Activated CD4-positive, CD25-positive, alpha-beta regulatory T cell (primary cell): ENCODE measurements at places on chromosomes 1 and 21.

- DNase-seq, result no peak
Observed at GRCh38 chr1:231226156-231226555, 14.9 kb upstream of the GNPAT start.

DNA sequence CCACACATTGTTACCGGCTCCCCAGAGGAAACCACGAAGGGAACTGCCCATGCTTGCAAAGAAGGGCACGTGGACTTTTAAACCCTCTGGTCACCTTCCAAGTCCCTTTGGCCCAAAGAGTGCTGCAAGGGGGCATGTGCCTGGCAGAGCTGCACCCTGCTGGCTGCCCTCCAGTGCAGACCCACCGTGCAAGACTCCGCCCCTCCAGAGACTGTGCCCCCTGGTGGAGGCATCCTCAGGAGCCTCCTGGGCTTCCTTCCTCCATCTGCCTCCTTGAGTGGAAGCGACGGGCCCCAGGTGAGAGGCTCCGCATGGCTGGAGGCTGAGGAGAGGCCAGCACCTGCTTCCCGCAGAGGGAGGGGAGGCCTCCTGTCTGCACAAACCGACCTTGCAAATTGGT, 100.6 kb downstream of the CRYAA start:
- DNase-seq, result no peak

DNA sequence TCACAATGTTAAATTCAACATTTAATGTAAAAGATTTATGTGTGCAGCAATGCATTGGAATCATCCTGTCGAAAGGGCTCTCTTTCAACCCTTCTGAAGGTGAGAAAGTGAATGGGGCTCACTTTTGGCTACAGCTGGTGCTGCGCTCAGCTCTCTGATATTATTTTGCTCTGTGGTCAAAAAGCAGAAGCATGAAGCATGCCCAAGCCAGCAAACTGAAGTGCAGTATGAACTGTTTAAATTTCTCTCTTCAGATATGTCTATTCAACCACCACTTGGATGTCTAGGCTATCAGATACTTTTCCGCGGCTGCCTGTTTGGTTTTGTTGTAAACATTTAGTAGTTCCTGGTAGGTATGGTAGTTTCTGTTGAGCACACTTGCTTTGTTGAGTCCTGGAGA, 216.9 kb upstream of the TMPRSS15 start:
- no peak for DNase-seq

- no peak for DNase-seq
Observed at GRCh38 chr21:32173121-32173724, 105.6 kb downstream of the MIS18A start.

DNA sequence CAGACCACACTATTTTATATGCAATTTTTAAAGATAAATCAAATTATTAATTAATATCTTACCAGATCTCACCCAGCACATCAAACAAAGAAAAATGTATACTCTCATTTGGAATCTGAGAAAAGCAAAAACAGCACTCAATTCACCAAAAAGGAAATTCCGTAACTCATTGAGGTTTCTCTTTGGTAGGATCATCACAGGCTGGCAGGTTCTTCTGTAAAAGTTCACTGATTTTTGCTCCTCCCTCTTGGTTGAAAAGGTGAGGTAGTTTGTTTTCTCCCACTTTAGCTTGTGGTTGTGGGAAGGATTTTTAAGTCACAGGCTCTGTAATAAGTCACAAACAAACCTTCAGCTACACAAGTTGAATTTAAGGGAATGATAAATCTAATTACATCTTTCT, at the start of gene LIPI:
TSS of gene LIPI (minus strand) at position 218 of the 400 bp plus-strand sequence. CDS start at position 108, 110 bp downstream.
- no peak for DNase-seq

DNA sequence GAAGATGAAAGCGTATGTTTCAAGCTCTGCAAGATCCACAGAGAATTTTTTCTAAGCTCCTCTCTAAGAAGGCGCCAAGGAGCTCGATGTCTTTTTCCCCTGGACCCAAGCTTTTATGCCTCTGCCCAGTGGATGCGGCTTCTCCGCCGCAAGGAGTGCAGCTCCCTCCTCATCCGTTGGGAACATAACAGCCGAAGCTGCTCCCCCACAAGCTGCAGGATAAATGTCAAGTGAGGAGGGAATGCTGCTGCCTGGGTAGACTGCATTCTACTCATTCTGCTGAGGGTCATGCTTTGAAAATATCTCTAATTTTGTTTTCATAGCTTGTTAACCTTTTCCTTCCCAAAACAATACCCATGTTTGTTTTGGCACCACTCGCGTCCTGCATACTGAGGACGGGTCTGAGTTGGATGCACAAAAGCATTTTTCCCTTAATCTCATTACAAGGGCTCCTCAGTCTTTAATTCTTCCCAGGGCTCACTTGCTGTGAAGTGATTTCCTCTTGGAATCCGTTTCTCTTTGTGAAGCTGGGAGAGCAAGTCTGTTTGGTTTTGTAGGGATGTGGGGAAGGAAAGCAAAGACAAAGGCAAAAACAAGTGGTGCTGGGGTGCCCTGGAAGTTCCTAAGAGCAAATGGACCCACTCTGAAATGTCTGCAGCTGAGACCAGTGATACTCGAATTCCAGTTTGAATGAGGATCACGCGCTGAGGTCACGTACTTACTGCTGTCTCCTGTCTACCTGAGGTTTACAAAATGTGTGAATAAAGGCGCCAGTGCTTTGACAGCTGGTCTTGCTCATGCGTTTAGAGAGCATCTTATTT, 134.0 kb upstream of the IRF2BP2 start:
- DNase-seq, result no peak

GRCh38 chr1:154970631-154971340, at the start of gene SHC1:
SHC1 (minus strand) TSS chr1:154970747; CDS start chr1:154970526, 221 bp downstream.
- DNase-seq, result no peak

- no peak for DNase-seq
Observed at GRCh38 chr1:216607067-216607697, 116.0 kb downstream of the ESRRG start.

DNA sequence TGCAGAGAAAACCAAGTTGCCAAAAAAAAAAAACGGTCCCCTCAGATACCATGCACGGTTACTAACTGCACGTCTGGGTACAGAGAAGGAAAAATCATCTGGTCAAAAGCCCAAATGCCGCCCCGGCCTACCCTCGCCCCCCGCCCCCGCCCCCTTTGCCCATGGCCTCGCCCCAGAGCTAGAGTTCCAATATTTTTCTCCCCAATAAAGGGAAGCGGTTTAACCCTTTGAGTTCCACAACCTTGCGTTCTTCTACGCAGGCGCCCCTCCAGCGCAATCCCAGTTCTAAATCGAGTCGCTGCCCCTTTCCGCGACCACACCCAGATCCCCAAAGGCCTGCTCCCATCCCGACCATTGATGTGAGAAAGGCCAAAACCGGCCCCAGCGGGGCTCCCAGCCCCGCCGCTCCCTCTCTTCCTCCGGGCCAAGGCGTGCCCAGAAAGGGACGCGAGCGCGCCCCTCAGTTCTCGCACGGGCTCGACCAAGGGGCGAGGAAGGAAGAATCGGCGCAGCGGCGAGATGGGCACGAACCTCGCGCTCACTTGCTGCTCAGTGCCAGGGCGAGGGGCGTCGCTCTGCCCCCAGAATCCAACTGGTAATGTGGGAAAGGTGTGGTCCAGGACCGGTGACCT, 797 bp downstream of the WDR47 start:
- no peak for DNase-seq

- DNase-seq, result no peak
Observed at GRCh38 chr1:74641876-74642275, 31.7 kb downstream of the ERICH3 start.

- DNase-seq, result no peak
Observed at GRCh38 chr1:48049823-48050535, 52.8 kb upstream of the TRABD2B start.

DNA sequence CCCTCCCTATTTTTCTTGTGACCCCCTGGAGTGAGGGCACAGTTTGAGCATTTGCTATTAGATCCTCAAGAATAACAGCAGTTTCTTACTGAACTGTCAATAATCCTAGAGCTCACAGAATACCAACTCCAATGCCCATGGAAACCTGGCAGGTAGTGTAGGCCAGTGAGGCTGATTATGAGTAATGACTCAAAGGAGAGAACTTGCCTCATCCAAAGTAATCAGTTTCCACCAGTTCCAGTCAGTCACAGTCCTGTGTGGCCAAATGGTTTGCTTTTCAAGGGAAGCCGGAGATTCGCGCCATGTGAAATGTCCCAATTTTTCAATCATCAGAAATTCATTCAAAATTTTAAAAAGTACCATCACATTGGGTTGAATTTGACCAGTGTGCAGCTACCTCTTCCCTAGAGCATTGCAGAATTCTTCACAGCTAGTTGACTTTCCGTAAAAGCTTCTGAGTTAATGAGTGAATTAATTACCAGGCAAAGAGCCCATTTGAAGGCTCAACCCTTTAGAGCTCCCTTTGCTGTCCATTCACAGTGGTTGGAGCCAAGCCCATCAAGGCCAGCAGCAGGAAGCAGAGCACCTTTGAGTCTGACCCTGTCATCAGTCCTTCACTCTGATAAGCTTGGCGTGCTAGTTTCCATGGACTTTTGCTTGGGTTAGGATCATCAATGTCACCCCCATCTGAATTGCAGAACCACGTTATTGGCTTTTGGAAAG, 170.3 kb downstream of the KAZN start:
- DNase-seq, result no peak

GRCh38 chr1:224042557-224043118, 71.3 kb upstream of the FBXO28 start:
- no peak for DNase-seq

DNA sequence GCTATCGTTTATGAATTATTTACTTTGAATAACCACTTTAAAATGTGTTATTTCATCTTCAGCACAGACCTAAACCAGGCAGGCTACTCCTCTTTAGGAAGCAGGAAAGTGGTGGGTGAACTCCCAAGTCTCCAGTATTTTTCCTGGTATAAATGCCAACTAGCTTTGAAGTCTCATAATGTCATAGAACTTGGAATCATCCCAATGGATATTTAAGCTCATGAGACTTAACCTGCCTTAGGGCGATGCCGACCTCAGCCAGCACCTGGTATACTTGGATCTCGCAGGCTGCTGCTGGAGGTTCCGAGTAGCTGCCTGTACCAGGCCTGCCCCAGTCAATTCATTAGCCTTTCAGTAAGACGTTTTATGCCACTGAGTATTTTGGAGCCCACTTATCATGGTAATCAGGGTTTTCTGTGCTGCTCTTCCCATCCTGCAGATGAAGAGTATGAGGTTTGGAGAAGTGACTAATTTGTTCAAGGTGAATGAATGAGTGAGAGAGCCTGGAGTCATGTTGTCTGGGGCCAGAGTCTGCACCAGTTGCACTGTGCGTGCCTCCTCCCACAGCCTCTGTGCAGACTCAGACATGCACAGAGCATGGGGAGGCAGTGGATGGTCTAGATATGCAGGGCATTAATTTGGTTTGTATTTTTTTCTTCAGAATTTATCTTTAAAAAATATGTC, 34.9 kb downstream of the VANGL1 start:
- DNase-seq, result no peak

- DNase-seq, result peak; percentile 88
Observed at GRCh38 chr1:241640149-241640866, at the start of the genes CHML and OPN3. CHML (minus strand) TSS chr1:241640369; CDS start chr1:241635766, 4,603 bp downstream. OPN3 (minus strand) TSS chr1:241640369; CDS start chr1:241640254, 115 bp downstream.

- no peak for DNase-seq
Observed at GRCh38 chr1:44828003-44828651, 14.9 kb downstream of the PTCH2 start.

DNA sequence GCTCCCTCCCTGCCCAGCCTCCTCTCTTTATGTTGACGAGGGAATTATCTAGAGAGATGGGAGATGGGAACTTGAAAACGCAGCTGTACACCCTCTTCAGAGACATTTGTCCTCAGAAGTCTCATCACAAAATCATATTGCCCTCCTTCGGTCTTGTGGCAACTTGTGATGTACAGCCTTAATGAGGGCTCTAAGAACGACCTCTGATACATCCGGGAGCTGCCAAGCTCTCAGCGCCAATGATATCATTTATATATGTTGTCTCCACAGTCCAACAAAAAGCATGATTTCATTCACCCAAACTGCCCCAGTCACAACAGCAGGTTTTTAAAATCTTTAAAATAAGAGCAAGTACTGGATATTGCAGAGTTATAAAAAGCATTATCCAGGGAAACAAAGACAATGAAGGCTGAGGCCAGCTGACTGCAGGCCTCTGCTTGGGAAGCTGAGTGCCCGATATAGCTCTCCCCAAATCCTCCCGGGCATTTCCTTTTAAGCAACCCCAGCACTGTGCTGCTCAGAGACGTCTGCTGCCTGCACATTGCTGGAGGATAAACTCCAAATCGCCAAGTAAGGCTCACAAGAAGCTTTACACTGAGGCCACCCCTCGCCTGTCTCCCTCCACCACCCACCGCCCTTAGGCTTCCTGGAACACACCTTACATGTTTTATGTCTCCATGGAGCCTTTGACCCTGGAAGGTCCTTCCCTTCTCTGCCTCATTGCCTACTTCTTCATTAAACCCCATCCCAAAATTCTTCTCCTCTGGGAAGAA, 236.1 kb downstream of the C1orf94 start:
- DNase-seq, result no peak

GRCh38 chr1:209742409-209743144, 13.3 kb upstream of the TRAF3IP3 start:
- no peak for DNase-seq

DNA sequence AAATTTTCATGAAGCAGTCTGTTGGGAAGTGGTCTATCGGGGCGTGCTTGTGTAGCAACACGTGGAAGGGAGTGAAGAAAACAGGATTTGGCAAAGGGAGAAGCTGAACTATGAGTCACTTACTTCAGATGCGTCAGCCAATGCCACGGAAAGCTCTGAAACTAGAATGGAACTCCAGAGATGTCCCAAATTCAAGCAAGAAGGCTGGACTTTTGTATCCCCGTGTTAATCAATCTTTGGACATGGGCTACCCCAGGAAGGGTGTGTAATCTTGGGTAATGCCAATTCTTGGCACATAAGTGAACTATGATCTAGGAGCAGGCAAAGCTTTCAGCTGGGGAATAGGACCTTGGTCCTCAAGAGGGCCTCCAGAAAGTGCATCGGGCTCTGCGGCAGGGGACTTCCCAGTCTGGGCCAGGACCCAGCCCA, 102.6 kb downstream of the ADSS2 start:
- DNase-seq, result no peak

- DNase-seq, result no peak
Observed at GRCh38 chr1:116873680-116874271, 35.9 kb upstream of the PTGFRN start.
